ENCODE measurements at places on chromosomes 2 and 18.

DNA sequence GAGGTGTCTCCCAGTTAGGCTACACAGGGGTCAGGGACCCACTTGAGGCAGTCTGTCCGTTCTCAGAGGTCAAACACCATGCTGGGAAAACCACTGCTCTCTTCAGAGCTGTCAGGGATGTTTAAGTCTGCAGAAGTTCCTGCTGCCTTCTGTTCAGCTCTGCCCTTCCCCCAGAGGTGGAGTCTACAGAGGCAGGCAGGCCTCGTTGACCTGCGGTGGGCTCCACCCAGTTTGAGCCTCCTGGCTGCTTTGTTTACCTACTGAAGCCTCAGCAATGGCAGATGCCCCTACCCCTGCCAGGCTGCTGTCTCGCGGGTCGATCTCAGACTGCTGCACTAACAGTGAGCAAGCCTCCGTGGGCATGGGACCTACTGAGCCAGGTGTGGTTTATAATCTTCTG, 346.3 kb downstream of the CELF4 start:
- peak; percentile 59 for DNase-seq

DNA sequence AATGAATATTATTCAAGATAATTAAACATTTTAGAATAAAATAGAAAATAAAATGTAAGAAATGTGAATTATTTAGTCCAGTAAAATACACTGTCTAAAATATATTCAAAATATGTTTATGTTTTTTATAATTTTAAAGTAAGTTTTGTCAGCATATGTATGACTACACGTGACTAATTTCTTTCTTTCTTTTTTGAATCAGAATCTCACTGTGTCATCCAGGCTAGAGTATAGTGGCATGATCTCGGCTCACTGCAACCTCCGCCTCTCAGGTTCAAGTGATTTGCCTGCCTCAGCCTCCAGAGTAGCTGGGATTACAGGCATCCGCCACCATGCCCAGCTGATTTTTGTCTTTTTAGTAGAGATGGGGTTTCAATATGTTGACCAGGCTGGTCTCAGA, 19.1 kb upstream of the INO80D start:
- DNase-seq: no peak

DNA sequence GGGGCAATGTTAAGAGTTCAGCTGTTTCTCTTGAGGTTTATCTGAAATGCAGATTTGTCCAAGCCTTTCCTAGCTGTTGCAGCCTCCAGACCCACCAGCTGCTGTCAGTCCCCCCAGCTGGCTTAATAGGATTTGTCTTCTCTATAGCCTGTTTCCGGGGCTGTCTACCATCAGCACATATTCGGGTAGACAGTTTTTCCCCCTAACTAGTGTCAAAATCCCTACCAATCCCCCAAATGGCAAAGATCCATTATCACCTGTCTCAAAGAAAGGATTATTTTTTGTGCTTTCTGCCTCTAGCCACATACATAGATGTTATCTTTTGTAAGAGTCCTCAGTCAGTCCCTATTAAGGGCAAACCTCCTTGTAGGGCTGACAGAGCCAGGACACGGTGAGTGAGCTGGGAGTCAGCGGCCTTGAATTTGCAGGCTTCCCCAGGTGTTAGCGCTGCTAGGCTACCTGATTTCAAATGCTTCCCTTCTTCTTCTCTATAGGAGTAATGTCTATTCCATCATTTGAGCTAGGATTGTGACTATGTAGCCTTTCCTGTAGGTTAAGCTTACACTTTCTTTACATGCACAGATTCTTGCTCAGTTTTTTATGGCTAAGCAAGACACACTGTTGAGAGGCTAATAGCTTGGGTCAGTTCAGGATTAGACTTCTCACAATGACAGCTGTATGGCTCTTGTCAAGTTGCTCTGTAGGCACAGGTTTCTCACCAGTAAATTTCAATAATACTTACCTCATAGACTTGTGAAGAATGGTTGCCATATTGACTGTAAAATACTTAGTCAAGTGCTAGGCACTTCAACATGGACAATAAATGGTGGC, 171.1 kb upstream of the UNC80 start:
- DNase-seq: peak; percentile 41

DNA sequence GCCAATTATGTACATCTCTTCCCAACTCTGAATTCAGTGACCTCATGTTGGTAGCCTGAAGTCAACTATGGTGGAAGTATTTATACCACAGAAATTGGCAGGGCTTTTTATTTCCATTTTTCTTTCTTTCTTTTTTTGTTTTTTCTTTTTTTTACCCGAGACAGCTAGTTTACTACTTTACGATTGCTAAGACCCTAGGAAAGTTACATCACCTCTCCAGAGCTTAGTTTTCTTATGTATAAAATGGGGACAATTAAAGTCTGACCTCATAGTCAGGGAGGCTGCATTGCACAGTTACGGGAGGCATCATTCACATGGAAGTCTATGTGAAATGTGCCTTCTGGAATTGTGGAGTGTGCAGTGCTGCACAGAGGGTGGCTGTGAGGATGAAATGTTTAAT, 194.3 kb downstream of the MTX2 start:
- no peak for DNase-seq

Data from ELF-1 (cell line).